ENCODE measurements at places on chromosomes 3 and 15. TPM values are rescaled to one million over a fixed set of nuclear protein-coding genes. Genes with fewer than 3 reads are reported as not detected.

DNA sequence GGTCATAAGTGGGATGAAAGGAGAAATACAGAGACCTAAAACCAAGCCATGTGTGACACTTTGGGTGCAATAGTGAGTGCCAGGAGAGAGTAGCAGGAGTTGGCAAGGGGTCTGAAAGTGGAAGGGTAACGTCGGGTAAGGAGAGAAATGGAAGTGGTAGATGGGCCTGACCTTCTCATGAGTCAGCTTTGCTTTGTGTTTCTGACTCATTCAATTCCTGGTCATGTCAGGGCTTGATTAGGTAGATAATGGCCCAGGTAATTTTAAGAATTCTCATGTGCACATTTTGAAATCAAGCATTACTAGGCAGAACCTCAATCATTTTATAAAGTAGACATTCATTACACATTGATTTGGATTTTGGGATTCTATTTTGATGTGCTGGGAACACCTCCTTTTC lies 262.5 kb downstream of the SOX2 start:
- no peak for DNase-seq

PLA2G4D gene
- 0.31 TPM for polyA plus RNA-seq

- DNase-seq: peak; percentile 90
These were observed 10.0 kb downstream of the CMTM7 start for GRCh38 chr3:32401556-32402081.

DTX3L gene
- 22.3 TPM for polyA plus RNA-seq
